ENCODE measurements at places on chromosomes 16 and 17. TPM values are rescaled to one million over a fixed set of nuclear protein-coding genes. Genes with fewer than 3 reads are reported as not detected.

SPNS3 gene
- not detected for total RNA-seq

IRX6 gene
- total RNA-seq: 3.6 TPM

TP53TG3 gene
- not detected for total RNA-seq

ELOB gene
- 292 TPM for total RNA-seq

HBA1 gene
- 15.2 TPM for total RNA-seq
